ENCODE measurements at places on chromosomes 11 and 22.

DNA sequence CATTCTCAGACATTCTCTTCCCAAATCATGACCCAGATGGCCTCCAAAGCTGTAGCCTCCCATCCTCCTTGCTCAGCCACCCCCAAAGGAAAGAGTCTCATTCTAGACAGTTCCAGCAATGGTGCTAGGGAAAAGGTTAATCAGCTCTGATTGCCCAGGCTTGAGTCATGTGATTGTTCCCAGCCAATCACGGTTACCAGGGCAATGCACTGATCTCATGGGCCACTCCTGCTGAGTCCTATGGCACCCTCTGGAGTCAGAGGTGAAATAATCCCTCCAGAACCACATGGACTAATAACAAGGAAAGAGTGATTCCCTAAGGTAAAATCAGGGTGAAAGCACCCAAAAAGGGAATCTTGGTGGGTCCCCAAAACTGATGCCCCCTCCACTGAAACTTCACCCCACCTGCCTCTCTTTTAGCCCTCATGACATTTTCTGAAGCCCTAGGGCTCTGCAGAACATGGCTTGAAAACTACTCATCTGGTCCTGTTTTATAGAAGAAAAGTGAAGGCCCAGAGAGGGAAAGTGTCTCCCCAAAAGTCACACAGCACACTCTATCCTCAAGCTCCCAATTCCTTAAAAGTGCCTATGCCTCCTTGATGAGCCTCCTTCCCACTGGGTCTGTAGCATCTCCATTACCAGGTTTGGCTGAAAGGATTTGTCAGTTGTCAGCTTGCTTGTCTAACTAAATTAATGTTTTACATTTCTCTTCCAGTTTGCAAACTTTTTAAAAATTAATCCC lies 203.7 kb downstream of the MN1 start:
- DNase-seq = no peak

DNA sequence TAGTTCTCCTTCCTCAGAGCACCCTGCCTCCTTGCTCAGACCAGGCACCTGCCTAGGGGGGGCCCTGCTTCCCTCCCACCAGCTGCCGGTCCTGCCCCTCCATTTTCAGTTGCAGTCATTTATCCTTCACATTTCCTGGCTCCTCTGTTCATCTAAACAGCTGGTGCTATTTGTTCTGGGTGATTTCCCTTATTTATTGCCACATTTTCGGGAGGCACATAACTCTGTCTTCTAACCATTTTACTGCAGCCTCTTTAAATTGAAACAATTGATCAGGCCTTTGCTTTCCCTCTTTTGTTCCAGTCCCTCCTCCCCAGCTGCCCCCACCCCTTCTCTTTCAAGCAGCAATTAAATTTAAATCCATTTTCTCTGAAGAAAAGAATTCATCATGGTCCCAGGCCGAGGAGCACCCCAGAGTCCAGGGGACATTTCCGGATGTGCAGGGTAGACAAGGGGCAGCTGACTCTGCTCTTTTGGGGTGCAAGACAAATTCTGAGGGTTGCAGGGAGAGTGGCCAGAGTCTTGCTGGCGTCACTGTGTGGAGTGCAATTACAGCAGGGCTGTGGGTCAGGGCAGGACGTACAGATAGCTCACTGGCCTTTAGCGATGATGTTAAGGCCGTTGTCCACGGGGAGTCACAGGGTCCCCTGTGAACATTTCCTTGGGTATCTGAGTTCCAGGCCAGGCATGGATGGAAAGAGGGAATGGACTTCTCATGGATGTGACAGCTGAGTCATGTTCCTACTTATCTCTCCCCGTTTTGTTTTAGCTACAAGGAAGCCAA lies 476.4 kb downstream of the TBC1D22A start:
- DNase-seq = no peak

- no peak for DNase-seq
These were observed 1.9 kb downstream of the EPS8L2 start for GRCh38 chr11:707817-708420.

DNA sequence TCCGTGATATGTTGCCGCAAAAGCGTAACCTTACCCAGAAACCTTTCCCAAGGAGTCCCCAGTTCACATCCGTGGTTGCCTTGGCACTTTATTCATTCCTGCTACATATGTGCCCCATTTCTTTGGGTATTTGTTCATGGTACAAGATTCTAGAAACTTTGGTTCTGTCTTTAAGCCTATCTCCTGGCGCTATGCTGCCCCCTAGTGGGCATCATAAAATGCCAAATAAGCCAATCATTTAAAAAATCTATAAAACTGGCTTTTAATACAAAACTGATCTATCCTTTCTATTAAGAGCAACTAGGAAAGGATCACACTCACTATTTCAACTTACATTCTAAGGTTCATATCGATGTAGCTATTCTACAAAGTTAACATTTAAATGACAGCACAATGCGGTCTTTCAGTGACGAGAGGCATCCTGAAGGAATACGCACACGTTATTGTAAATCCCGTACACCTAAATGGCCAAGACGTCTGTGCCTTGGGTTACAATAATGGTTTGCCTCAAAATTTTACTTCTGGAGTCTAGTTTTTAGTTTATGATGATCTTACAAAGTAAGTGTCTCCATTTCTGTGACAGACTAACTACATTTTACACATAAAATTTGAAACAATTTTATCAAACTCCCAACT lies 16.2 kb downstream of the PIWIL3 start:
- DNase-seq = peak; percentile 50

DNA sequence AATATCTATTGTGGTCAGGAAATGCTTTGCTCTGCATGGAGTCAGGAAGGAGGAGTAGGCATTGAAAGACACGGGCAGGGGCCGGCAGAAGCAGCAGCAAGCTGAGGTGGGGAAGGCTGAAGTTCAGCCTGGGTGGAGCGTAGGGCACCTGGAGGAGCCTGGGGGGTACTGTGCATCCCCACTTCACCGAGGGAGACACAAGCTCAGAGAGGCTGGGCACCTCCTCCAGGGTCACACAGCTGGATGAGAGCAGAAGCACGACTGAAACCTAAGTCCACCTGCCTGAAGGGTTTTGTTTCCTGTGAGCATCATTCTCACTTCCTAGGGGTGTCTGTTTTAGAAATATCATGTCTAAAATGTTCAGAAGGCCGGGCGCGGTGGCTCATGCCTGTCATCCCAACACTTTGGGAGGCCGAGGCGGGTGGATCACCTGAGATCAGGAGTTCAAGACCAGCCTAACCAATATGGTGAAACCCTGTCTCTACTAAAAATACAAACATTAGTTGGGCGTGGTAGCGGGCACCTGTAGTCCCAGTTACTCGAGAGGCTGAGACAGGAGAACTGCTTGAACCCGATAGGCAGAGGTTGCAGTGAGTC lies 138.3 kb downstream of the MPPED1 start:
- DNase-seq = no peak

GRCh38 chr11:13318498-13319295 lies 41.1 kb downstream of the BMAL1 start:
- no peak for DNase-seq

DNA sequence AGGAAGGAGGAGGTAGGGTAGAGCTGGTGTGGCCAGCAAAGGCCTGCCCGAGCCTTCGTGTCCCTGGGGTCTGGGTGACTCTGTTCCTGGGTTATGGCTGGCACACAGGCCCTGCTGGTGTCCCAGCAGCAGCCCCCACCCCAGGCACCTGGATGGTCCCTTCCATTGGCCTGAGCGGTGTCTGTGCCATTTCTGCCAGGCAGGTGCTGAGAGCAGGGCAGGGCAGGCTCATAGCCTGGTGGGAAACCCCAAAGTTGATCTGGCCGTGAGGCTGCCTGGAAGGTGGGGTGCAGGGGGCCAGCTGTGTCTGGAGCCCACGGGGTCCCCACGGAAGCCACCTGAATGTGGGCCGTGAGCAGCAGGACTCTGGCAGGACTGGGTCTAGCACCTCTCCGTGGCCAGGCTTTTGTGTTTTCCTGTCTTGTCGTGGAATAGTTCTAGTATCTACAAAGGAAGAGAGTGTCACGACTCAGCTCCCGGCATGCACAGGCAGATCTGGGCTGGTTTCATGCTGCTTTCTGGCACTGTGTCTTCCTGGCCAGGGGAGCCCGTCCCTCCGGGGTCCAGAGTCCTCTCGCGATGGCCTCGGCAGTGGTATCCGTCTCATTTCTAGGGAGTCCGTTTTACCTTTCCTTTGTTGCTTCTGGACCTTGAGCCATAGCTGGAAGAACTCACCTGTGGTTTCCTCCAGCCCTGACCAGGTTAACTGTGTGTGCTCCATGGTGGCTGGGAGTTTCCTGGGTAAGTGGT lies 83.7 kb downstream of the KCNQ1 start:
- DNase-seq = no peak

- no peak for DNase-seq
These were observed 121.2 kb downstream of the PDE3B start for GRCh38 chr11:14764579-14765527.
